NCI-H1694 treated with DMSO at 0.1 percent for 48 hours (cell line): ENCODE measurements at places on chromosomes 7 and 10.

DNA sequence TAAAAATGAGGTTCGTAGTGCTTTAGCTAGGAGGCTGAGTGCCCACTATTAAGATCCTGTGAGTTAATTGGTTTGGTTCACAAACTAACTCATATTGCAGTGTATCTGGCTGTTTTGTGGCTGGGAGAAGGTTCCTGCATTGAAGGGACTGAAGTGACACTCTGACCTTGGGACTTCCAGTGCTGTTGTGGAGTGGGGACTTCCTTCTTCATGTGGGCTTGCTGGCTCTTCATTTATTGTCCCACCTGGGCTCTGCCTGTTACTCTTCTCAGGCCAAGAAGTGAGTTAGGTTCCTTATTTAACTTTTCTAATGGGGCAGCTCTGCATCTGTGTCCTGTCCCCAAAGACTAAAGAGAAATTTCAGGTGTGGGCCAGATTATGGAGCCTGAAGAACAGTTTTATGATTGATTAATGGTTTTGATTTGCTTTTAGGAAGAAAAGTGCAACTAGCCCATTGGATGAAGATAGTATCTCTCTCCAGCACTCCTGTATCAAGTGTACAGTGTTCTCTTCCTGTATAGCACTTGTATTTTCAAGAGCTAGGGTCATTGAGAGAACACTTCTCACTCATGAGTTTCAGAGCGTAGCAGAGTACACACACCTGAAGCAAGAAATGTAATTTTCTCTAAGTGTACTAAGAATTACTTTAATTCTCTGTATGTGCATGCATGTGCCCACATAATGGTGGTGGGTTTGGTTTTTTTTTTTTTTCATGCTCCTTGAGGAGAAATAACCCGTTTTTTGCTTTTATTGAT is 54.8 kb downstream of the AUTS2 start:
- no peak for DNase-seq

- DNase-seq: no peak
These were observed 95.5 kb upstream of the MEOX2 start for GRCh38 chr7:15781944-15782343.

GRCh38 chr7:37068902-37069301 is 344.6 kb upstream of the AOAH start:
- no peak for DNase-seq

DNA sequence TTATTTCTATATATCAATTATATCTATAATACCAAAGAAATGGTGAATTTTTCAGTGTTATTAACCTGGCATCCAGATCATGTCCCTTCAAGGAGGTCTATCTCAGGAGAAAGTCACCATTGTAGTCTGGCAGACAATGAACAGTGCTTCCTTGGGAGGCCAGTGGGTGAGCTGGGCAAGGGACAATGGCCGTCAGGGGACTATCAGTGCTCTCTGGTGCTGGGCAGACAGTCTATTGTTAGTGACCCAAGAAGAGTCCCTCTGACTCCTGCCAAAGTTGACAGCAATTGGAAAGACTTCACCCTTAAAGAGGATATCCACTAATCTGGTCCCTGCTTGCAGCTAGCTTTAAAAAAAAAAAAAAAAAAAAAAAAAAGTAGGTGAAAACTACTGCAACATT is 7.1 kb downstream of the JAZF1 start:
- no peak for DNase-seq
